ENCODE measurements at places on chromosomes 2 and 18.
A peak's percentile ranks its signal among the peaks of the same experiment; 100 is the strongest.

GRCh38 chr2:190646780-190647522, 1.9 kb upstream of the NAB1 start:
- DNase-seq = peak; percentile 7

- DNase-seq = no peak
These were observed 26.3 kb downstream of the PAX3 start for GRCh38 chr2:222272446-222273015.

- no peak for DNase-seq
These were observed 30.7 kb downstream of the UBE2F start for GRCh38 chr2:237997521-237997920.

DNA sequence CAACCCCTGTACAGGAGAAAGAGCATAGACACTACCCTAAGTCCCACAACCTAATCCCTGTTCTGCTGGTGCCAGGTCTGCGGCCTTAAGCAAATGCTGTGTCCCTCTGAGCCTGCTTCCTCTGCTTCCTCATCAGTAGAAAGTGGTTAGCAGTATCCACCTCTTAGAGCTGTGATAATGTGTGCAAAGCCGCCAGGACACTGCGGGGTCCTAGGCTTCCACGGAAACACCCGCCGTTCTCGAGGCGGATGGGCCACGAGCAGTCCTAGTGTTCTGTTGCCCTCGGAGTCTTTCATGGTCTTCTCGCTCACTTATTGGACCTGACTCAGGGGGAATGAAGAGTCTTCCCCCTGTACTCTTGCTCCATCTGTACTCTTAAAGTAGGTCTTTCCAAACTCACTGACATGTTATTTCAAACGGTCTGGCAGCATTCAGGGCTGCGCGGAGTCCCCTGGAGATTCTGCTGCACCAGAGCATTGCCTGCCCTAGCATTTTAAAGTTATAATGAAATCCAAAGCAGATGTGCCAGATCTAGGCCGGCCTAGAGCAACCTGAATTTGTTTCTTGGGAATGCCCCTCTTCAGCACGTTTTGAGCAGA, 107.2 kb upstream of the ZNF236 start:
- no peak for DNase-seq

DNA sequence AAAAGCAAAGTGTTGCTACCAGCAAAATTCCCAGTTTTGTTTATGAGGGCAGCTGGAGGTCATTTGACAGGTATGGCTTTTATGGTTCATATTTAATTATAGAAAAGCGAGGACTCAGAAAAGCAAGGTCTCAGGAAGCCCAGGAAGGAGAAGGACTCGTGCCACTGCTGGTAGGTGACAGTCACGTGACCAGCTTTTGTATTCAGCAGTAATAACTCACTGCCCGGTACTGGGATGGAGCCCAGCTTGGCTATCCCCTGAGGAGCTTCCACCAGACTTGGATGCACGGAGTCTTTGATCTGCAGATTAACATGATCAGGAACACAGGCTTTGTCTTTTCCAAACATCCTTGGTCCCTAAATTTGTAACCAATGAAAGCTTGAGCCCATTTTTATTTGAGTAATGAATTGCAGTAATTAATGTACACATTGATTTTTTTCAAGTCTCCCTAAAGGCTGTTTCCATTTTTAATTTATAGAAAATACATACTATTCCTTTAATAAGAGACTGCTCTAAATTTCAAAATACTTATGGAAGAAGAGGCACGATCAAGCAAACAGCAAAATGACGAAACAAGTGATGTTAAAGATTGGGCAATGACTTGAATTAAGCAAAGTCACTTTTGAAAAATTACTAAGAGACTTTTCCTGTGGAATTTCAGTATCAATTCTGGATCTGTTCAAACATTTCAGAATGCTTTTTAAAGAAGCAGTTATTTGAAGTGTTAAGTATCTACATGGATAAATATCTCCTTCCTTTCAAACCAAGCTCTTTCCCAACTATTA, 251.7 kb upstream of the HNRNPA3 start:
- DNase-seq = no peak

DNA sequence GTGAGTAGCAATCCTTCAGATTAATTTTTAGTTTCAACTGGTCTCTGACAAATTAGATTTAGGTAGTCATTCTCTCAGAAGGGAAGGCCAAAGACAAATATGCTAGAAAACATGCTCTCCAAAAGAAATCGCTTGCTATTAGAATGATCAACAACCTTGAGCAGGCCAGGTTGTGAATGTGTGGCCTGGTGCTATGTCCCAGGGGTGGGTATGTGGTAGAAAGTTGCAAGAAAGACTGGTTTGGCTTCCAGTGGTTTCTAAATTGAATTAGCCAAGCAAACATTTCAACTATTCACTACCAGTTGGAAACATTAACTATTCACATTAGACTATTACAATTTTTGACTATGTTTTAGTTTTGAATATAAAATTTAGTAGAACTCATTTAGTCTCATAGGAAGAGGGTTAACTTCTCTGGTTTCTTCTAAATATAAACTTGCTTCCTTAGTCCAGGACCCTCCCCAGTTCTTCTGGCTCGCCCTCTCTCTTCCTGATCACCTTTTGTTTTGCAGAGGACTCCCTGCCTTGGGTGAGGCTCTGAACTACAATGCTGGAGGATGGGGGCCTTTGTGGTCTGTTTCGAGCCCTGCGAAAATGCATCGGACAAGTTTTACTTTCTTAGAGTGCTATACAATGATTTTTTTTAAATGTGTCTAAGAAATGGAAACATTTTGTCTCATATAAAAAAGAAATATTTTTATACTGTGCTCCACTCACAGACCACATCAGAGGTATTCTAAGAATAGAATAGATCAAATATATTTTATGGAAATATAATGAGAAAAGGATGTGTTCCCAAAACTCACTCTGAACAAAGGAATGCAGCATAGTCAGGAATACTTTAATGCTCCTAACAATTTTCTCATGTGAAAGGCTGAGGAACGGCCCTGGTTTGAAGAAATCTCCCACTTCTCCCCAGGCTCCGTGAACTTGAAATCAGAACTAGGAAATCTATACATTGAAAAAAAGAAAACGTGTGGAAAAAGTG, 375.0 kb upstream of the ZEB2 start:
- no peak for DNase-seq

DNA sequence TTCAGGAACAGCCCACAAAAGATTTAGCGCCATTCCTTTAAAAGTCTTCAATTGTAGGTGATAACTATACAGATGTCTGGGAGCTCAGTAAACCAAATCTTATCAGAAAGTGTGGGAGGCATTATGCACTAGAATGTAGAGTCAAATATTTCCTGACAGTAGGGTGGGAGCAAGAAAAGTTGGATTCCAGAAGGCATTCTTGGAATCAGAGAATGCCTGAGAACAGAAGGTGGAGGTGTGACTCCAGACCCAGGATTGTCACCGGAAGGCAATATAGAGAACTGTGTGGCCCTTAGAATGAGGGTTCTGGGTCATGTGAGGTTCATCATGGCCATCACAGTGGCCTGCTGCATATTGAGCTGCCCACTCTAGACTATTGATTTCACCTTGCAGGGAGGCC, 90.0 kb downstream of the SETBP1 start:
- DNase-seq = no peak

DNA sequence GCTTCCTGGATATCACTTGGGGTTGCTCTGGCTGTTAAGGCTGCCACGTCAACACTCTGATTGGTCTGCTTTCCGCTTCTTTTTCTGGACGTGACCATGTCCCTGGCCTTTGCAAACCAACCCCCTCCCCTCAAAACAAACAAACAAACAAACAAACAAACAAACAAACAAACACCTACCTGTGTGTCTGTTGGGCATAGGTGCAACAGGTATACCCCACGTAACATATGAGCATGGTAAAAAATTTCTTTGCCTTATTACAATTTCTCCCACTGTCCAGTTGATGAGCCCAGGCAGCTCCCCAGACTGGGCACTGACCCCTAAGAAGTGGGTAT, 80.6 kb downstream of the ADD2 start:
- no peak for DNase-seq
